Stimulated activated CD4-positive, alpha-beta T cell treated with anti-CD3 and anti-CD28 coated beads, TNF-alpha, amount 100 ng/mL, for 1 hour (primary cell): ENCODE measurements at places on chromosomes 2 and 18.

DNA sequence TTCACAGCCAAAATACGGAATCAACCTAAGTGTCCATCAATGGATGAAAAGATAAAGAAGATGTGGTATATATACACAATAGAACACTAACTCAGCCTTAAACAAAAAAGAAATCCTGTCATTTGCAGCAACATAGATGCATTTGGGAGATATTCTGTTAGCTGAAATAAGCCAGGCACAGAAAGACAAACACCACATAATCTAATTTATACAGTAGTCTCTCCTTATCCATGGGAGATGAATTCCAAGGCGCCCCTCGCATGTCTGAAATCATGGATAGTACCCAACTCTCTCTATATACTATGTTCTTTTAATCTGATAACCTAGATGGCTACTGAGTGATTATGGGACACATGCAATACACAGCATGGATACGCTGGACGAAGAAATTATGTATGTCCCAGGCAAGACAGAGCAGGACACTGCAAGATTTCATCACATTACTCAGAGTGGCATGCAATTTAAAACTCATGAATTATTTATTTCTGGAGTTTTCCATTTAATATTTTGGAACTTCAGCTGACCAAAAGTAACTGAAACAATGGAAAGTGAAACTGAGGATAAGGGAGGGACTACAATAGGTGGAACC, 39.5 kb downstream of the ORC4 start:
- no peak for DNase-seq

GRCh38 chr2:100713106-100713505, 106.8 kb upstream of the NPAS2 start:
- DNase-seq = no peak

- DNase-seq = no peak
Measured at GRCh38 chr2:196113061-196113974, 44.7 kb upstream of the DNAH7 start.

DNA sequence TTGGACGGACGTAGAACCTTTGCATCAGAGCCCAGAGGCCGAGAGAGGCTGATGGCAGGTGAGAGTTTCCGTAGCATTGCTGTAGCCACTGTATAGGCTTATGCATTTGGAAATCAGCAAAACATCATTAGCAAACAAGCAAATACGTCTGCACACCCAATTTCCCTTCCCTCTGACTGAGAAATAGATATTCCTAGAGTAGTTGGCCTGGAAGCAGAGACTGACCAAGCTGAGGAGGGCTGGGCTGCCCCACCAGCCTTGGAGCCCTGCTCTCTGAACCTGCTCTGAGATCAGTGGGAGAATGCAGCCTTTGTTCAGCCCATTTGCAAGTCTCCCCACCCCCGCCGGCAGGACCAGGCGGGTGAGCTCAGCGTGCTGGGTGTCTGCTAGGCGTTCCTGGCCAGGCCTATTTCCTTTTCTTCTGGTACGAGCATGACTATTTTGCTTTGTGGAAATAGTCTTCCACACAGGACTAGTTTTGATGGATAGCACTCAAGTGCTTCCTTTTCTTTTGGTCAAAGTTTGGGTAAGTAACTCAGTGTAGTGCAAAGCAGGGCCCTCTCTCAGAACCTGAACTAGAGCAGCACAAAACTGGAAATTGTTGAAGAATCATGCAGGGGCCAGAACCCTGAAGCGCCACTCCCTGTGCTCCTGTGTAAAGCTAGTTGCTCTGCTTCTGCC, 21.9 kb upstream of the RNF149 start:
- DNase-seq = no peak

DNA sequence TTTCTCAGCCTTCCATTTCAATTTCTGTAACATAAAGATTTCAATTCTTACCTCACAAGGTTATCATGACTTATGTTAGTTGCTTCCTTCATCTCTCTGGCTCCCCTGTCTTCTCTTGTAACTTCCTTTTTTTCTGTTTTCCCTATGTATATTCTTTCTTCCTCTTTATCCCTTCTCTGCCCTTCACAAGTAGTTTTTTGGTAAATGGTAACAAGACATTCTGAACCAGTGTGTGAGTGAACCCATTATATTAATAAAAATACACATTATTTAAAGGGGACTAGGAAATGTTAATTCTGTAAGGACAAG, 8.4 kb downstream of the ACSL3 start:
- DNase-seq = no peak

DNA sequence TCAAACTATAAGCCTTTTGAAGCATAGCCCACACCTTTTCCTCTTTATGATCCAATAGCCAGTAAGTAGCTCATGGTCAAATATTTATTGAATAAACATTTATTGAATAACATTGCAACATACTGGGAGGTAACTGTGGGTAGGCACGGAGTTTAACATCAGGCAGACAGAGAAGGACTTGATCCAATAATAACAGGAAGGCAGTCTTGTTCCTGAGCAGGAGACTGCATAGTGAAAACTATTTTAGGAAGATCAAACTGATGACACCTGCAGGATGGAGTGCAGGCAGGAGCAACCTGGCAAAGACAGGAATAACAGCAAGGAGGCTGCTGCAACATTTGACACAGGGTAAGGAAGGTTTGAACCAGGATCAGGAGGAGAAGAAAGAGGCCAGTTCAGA, 3.1 kb upstream of the DCTN1 start:
- DNase-seq = no peak

DNA sequence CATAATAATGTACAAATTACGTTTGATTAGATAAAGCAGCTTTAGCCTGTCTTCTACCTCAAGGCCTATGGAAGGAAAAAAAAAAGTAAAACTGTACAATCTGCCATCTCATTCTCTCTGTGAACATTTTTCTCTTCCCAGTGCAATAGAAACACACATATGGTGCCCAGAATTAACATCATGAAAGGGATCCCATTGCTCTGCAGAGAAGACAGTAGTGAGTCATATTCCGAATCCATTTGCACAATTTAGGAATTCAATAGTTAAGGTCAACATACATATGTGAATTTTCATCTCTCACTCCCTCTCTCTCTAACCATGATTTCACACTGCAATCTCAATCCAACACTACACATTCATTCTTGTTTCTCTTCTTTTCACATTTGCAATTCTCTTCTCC, 640.9 kb upstream of the SOX11 start:
- no peak for DNase-seq

DNA sequence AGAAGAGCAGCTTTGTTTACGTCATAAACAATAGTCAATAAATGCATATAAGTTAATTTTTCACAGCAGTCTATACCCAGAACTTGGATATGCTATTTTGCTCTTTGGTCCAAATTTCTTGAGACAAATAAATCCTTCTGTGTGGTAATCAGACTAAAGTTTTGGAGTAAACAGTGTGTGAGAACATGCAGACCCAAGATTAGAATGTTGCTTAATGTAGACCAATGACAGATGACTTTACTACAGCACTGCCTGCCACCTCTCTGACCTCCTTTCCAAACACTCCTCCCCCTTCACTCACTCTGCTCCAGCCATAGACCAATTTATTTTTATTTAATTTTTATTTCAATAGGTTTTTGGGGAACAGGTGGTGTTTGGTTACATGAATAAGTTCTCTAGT, 115.3 kb upstream of the TANK start:
- DNase-seq = no peak

DNA sequence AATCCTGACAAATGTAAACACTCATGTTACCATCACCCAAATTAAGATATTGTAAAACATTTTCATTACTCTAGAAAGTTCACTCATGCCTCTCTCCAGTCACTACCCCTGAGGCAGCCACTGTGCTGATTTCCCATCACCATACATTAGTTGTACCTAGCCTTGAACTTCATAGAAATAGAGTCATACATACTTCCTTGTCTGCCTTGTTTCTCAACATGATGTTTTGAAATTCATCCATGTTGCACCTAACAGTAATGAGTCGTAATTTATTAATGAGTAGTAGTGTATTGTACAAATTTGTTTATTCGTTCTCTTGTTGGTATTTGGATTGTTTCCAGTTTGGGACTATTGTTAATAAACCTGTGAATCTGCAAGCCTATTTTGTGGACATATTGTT, 49.0 kb upstream of the TWSG1 start:
- DNase-seq = no peak

DNA sequence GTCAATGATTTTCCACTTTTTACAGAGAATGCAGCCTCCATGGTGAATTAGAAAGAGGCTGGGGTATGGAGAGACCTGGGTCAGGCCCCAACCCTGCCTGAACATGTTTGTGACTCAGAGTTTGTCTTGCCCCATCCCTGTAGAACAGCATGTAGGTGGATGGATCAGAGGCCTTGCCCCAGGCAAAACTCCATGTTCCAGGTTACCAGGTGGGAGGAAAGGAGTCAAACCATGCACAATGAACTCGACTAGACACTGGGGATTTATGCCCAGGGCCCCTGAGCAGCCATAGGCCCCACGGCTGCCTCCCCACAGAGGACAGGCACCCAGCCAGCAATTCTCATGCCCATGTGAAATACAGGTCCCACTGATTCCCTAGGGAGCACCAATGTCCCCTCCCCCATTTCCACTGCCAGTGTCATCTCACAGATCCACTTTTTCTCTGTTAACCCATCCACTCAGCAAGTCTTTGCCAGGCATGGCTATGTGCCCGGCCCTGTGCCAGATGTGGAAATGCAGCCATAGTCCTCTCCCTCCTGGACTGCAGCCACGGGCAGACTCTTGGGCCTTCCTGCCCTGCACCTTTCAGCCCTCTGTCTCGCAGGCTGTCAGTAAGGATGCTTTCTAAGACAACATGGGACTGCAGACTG, 737.8 kb upstream of the HS6ST1 start:
- DNase-seq = no peak

DNA sequence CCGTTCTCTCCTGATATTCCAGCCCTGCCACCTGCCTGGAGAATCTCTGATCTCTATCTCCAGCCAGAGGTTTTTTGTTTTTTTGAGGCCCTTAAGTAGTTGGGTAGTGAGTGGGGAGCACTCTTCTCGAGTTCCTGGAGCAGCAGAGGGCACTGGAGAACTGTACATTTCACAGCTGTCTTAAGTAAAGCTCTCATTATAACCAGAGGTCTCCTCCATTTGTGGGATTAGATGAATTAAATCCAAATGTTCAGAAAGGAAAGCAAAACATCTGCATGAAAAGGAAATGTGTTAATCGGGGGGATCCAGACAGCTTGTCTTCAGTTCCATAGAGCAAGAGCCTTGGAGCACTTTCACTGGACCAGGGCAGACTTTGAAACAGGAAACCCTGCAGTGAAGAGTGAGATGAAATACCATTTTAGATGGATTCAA, 32.8 kb downstream of the AOX1 start:
- DNase-seq = no peak

DNA sequence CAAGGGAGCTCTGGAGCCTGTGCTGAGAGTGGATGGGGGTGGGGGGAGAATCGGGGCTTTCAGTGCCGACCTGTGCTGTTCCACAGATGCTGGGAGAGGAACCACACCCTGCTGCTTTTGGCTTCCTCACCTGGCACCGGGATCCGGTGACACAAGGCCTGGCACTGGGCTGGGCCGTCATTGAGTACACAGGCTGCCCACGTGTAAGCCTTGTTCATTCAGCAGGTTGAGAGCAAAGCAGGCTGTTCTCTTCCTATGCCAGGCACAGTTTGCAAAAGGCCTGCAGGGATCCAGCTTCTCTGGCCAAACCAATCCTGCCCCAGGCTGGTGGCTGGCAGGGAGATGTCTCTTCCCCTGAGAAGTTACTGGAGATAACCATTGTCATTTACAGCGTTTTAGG, 17.1 kb downstream of the TRIB2 start:
- DNase-seq = no peak

- no peak for DNase-seq
Measured at GRCh38 chr2:101921319-101921952, 70.3 kb upstream of the IL1R2 start.

DNA sequence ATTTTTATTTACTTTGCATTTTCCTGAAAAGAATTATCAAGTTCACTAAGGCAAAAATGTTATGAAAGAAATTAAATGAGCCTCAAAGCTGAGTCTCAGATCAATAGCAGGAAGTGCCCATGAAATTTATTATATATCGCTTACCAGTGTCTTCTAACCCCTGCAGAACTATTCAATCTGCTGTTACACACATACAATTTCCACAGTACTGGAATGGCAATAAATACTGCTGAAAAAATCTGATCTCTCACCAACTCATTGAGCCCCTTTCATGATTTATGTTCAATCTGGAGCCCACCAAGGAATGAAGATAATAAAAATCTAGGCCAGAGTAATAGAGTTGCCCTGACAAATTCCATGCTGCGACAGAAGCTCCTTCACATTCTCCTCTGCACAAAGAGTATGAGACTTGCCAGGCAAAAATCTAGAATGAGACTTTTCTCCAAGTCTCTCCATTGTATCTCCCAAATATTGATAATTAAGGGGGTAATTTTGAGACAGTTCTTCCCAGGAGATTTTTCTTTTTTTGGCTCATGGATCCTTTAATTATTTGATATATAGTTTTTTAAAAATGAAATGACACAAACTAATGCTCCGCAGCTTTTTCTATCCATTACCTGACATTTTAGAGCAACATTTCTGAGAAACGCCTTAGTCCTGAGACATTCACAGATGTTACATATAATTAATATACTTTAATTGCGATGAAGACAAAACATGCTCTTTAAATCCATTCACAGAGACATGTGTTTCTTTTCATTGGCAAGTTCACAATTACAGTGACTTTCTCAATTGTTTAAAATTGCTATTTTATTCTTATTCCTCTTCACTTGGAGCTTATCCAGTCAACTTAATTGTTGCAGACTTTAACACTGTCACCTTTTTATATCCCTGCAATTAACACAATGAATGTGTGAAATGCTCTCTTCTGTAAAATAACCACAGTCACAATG, 1020.4 kb downstream of the CBLN2 start:
- no peak for DNase-seq

GRCh38 chr2:201233812-201234662, 26.3 kb upstream of the CASP8 start:
- DNase-seq = no peak

GRCh38 chr2:211329421-211329820, 773.0 kb downstream of the CPS1 start:
- no peak for DNase-seq

DNA sequence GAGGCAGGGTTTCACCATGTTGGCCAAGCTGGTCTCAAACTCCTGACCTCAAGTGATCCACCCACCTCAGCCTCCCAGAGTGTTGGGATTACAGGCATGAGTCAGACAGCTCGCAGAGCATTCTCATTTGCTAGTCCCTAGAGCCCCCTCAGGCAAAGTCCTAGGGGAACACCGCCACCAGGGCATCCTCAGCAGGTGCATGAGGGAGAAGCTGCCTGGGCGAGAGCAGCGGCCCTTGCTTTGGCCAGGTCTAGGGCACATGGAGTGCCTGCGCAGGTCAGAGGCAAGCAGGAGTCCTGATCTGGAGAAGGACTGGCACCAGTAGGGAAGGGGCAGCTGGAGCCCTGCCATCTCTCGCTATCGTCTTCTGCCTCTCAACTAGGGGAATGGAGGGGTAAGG, 32.4 kb downstream of the NGEF start:
- no peak for DNase-seq

- no peak for DNase-seq
Measured at GRCh38 chr18:74316257-74317170, 875 bp downstream of the C18orf63 start.

DNA sequence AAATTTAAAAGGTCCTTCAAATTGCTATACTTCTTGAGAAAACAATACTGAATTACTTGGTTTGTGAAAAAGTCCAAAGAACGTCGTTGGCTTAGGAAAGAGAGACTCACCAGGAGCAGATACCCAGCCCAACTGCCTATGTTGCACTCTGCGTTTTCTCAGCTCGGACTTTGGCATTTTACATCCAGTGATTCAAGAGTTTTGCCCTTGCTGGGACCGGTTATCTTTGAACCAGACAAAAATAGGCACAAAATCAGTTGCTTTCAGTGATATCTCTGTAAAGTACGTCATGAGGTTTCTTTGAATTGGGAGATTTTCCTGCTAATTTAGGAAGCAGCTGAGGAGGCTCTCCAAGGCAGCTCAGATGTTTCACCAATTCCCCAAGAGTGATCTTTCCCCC, 29.3 kb downstream of the FHOD3 start:
- no peak for DNase-seq
